ENCODE measurements at places on chromosomes 5 and 9.

GRCh38 chr5:168137265-168137664 is 154.2 kb upstream of the WWC1 start:
- DNase-seq = no peak

DNA sequence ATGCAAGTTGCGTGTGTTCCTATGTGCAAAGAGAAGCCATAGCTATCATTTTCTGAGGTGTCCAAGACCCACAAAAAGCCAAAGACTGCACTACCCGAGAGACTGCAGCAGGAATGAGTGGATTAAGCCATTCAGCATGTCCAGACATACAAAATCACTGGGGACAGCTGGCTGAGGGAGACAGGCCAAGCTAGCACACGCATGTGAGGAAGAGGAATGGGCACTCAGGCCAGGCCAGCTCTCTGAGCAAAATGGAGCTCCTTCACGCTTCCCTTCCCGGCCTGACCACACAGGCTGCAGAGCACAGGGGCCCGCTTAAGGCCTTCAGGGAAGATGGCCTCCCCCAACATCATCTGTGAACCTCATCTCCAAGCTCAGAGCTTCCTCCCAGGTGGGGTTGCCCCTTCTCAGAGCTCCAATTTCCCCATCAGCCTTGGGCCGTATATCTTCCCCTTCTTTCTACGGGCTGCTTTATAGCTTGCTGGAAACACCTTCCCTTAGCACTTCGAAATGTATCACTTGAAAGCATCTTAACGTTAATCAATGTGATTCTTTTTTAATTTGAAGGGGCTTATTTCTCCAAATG is 8.4 kb downstream of the DCANP1 start:
- no peak for DNase-seq

GRCh38 chr9:27468462-27469110 is 55.5 kb upstream of the IFNK start:
- DNase-seq = no peak

GRCh38 chr5:79235261-79235633 is 684 bp upstream of the JMY start:
- DNase-seq = no peak

DNA sequence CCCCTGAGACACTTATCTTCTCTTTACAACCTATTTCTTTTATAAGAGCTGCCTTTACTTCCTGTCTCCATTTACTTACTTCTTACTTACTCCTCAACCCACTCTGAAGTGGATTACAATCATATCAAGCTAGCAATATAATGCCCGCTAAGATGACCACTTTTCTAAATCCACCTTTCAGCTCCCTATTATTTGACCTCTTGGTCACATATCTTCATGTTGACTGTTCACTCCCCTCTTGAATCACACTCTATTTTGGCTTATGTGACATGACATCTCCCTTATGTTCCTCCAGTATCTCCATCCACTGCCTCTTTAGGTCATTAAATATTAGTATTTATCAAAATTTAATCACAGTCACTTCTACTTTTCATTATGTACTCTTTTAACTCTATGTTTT is 255.3 kb upstream of the TRPC7 start:
- no peak for DNase-seq

GRCh38 chr9:23036416-23036815 is 589.8 kb downstream of the DMRTA1 start:
- DNase-seq = no peak

- DNase-seq = no peak
Measured at GRCh38 chr5:16808021-16808420, 128.1 kb downstream of the MYO10 start.
